ENCODE measurements at places on chromosomes 6 and 20.

DNA sequence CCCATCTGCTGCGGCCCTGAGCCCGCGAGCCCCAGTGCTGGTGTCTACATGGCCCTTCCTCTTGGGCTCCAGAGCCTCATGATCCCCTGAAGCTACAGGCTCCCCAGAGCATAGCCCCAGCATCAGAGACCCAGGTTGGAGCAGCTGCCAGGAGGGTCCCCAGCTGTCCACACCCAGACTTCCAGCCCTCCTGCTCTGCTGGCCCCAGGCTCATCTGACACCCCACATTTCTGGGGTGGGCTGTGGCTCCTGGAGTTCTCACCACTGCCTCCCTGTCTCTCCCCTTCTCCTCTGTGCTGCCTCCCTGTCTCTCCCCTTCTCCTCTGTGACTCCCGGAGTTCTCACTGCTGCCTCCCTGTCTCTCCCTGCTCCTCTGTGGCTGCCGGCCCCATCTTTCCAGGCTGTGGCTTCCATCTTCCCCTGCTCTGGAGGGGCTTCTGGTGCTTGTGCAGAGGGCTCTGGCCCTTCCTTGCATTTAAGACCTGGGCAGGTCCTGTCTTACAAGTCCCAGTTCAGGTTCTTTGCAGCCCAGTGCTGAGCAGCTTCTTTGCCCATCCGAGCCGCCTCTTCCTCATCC, 108.1 kb downstream of the ERMARD start:
- DNase-seq = peak; percentile 49

DNA sequence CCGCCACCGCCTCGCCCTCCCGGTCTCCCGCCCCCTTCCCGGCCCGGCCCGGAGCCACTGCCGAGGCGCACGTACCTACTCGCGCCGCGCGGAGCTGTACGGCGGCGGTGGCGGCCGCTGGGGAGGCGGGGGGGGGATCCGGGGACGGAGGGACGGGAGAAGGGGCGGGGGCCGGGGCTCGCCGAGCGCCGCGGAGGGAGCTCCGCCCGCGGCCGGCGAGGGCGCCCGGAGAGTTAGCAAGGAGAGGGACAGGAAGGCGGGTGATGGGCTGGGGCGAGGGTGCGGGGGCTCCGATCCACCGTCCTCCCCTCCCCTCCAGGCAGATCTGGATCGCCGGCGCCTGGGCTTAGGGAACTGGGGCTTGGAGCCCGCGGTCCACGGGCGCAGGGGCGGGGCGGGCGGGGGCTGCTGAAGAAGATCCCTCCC, 548 bp upstream of the TMEM74B start:
- no peak for DNase-seq

GRCh38 chr6:38824243-38824894, 109.3 kb downstream of the DNAH8 start:
- DNase-seq = no peak

GRCh38 chr20:45080867-45081624, 19.9 kb downstream of the KCNS1 start:
- DNase-seq = no peak

GRCh38 chr6:150025201-150025917, at the start of gene RAET1L:
RAET1L (minus strand) TSS chr6:150025532; CDS start chr6:150025471, 61 bp downstream.
- DNase-seq = peak; percentile 62

GRCh38 chr6:144449911-144450597, 164.9 kb downstream of the UTRN start:
- no peak for DNase-seq

DNA sequence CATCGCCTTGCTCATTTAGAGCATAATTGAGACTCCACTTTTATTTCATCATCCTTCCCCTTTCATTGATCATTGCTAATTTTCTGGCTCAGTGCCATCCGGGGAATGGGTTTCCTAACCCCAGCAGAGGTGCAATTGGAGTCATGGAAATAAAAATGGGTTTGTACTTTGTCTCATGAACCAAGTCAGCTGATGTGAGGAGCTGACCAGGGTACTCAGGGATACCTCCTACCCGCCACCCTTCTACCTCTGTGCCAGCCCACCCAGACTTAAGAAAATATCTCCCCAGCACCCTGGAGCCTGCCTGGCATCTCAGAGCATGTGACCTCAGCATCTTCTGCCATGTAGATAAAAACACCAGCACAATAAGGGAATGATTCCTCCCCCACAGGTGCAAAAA, 59.1 kb upstream of the MAFB start:
- no peak for DNase-seq

DNA sequence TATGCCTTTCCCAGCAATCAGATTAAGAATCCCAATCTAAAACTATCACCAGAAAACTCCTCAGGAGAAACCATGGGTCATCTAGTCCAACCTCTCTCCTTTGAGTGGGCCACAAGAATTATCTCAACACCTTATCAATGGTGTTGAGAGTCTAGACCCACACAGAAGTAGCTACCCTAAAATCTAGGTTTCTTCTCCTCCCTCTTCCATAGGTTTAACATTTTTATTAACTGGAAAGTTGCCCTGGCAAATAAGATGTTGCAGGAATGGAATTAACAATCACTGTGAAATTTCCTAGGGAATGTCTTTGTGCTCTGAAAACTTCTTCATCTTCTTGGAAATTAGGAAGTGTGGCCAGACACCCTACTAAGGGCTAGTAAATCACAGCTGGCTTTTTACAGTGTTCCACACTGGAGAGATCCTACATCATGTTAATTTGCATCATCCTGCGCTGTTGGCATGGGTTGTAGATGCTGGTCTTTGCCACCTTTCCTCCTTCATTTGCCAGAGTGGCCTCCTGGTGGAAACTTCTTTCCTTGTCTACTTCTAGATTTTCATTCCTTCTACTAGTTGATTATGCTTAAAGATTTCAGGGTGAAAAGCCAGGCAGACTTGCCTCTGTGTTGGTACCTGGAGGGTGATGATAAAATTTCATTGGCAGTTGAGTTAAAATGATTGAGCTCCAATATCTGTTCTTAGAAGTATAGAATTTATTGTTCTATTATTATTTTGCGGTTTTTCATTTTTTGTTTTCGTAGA, 2.7 kb downstream of the TNFAIP3 start:
- no peak for DNase-seq

DNA sequence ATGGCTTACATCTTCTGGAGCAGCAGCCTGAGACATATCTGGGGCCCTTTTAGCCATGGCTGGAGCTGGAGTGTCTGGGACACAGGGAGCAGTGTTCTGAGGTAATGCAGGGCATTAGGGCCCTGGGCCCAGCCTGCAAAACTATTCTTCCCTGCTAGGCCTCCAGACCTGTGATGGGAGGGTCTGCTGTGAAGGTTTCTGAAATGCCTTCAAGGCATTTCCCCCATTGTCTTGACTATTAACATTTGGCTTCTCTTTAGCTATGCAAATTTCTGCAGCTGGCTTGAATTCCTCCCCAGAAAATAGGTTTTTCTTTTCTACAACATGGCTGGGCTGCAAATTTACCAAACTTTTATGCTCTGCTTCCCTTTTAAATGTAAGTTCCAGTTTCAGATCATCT, 61.5 kb downstream of the EDN1 start:
- DNase-seq = no peak

- DNase-seq = no peak
Measured at GRCh38 chr6:166589337-166589731, 2.9 kb upstream of the RAMACL start.

DNA sequence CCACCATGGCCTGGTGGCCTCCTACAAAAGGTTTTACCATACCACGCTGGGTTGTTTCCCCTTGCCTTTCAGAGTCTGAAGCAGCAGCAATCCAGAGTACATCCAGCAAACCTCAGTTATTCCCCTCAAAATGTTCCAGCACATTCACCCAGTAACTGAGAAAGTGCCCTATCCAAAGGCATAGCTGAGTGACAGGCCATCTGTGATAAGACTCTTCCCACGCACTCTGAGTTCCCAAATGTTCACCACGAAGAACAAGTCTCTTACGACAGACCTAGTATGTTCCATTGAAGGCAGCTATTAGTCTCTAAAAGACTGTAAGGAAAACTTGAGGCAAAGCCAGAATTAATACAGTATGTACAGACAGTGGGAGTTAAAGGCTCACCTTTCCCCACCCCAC, 31.6 kb upstream of the C20orf144 start:
- no peak for DNase-seq

DNA sequence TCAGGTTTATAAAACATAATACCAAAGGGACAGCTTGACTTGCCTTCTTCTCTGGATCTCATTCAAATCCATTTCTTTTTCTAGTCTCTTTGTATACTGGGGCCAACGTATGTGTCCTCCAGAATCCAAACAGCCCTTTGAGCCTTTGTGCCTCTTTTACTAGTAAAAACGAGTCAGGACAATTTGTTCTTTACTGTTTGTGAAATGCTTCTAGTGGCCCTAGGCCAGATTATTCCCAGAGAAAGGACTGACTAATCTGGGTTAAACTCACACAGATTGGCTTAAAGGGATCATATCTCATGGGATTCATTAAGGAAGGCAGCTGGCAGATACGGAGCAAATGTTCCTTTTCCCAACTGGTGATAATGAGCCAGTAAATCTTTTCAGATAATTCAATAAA, 32.1 kb upstream of the MANEA start:
- no peak for DNase-seq

GRCh38 chr6:137676888-137677287, 182.7 kb upstream of the OLIG3 start:
- no peak for DNase-seq

GRCh38 chr20:50695135-50695872, 4.0 kb upstream of the RIPOR3 start:
- no peak for DNase-seq

DNA sequence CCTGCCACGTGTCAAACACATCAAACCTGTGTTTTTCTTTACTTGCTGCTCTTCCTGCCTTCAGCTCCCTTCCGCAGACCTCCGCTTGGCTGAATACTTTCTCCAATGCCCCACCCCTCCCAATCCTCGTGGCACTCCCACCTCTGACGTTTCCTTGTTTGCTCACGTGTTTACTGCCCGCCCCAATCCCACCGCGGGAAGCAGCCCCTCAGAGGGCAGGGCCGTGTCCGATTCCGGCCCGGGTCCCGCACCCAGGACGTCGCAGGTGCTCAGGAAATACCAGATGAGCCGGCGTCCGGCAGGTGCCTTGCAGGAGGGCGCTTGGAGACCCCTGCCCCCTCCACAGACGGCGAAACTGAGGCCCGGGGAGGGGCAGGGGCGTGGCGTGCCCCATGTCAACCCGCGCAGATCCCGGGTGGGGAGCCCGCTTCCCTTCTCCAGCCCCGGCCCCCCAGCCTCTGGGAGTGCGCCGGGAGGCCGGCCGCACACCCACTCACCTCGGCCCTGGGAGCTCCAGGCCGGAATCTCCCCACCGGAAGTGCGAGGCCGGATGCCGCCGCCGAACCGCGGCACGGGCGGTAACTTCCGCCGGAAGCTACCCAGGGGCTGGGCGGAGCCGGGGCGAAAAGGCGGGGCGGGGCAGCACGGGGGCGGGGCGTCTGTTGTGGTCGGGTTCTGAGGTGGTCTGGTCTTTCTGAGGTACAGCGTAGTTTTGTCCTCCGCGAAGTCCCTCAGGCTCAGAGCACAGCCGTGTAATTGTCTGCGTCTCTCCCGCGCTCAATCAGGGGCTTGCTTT, 42.3 kb downstream of the ELMO2 start:
- peak; percentile 95 for DNase-seq

DNA sequence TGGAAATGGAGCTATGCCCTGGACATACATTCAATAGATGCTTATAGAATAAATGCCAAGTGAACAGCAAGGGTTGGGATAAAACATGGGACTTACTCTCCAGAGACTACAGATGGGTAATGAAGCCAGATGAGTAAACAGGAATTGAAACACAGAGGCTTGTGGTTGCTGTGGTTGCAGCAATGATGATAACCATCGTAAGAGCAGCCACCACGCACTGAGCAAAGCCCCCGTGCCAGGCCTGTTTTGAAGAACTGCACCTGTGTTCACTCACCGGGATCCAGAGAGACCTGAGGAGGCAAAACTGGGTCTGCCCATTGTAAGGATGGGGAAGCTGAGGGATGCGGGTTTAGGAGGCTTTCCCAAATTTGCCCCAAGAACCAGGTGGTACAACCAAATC, 431.1 kb upstream of the CDH4 start:
- DNase-seq = no peak

DNA sequence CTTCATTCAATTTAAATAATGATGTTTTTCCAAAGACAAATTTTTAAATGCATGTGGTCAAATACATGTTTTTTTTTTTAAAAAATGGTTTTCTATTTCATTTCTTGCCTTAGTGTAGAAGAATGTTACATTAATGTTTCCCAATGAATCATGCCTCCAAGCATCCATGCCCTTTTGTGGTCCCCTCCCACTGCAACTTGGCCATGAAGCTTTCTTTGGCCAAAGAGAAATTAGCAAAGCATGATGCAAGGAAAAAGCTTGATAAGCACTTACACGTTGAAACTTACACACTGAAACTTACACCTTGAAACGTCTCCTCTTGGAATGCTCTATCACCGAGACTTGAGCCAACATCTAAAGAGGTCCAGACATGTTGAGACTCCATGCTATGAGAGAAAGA, 93.0 kb upstream of the ELOVL5 start:
- no peak for DNase-seq

- DNase-seq = no peak
Measured at GRCh38 chr6:168009331-168009730, 11.9 kb downstream of the KIF25 start.

- DNase-seq = no peak
Measured at GRCh38 chr6:11758878-11759277, 19.7 kb downstream of the ADTRP start.

- DNase-seq = no peak
Measured at GRCh38 chr20:62914970-62915457, 11.3 kb downstream of the DIDO1 start.

GRCh38 chr6:100465701-100466409, 1.1 kb upstream of the SIM1 start:
- no peak for DNase-seq

- no peak for DNase-seq
Measured at GRCh38 chr20:3181270-3181669, 7.9 kb upstream of the LZTS3 start.

- DNase-seq = no peak
Measured at GRCh38 chr6:108002365-108003221, 44.6 kb upstream of the SEC63 start.

DNA sequence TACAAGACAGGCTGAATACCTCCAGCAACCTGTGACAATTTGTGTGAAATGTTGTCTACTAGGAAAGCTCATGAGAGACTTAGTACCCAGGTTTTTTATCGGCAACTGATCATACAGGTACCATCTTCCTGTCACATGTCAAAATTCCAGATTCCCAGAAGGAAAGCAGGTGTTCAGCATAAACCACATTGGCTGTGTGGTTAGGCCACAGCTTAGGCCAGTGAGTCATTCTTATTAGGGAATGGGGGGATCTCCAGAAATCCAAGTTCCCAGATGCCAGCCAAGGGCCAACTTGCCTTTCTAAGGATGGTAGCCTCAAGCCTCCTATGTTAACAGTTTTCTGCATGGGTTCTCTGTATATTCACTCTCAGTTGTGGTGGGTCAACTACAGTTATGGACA, 65.9 kb downstream of the FAM184A start:
- no peak for DNase-seq

GRCh38 chr6:83352424-83353061, 78.3 kb downstream of the ME1 start:
- no peak for DNase-seq

- no peak for DNase-seq
Measured at GRCh38 chr6:125157280-125157679, 3.7 kb downstream of the TPD52L1 start.

Measured in activated effector memory CD4-positive, alpha-beta T cell treated with anti-CD3 and anti-CD28 coated beads, Interleukin-2, amount 50 U/mL, for 16 hours (primary cell).